Omental fat pad (tissue), 4 donors: ENCODE measurements at places on chromosomes 3 and 15. TPM values are rescaled to one million over a fixed set of nuclear protein-coding genes. Genes with fewer than 3 reads are reported as not detected.

DNA sequence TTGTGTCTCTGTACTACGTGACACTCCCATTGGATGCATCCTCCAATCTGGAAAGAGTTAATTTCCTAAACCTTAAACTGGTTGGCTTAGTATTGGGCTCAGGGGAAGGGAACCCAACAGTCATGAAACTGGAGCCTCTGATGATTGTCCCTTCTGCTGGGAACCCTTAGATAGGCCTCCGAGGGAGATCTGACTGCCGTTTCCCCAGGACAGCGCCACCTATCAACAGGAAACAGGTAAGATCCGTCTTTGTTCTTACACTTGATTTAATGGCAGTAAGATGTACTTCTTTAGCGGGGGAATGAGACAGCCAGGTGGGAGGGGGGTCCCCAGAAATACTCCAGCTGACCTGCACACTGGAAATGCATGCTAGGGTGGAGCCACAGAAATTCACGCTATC lies 1749.6 kb downstream of the SI start:
- no peak for DNase-seq

- no peak for DNase-seq
These were observed 350.5 kb upstream of the ICE2 start for GRCh38 chr15:60829416-60829815.

- no peak for DNase-seq
These were observed 572.3 kb downstream of the PYDC2 start for GRCh38 chr3:192033246-192033645.

MKRN2OS gene
- total RNA-seq: not detected

PRR20G gene
- not detected for total RNA-seq
